PC-3 (cell line): ENCODE measurements at places on chromosomes 7 and 10. TPM values are rescaled to one million over a fixed set of nuclear protein-coding genes. Genes with fewer than 3 reads are reported as not detected.

- DNase-seq: no peak
These were observed 601.4 kb upstream of the IGFBP3 start for GRCh38 chr7:46522354-46522906.

DNA sequence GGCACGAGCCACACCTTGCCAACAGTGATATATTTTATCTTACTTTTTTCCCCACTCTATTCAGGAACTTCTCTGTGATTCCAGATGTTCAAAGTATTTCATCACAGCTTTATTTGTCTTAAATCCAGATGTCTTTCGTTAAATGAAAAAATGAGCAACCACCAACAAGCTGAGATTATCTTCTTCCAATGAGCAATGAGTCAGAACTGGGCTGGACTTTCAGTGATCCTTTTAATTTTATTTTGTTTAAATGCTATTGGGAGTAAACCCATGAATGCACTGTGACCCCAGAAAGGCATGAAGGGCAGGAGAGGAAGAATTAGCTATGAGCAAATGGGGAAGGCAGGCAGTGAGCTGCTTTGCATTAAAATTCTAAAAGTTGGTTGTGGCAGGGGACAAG is 77.6 kb upstream of the IMMP2L start:
- no peak for DNase-seq

DNA sequence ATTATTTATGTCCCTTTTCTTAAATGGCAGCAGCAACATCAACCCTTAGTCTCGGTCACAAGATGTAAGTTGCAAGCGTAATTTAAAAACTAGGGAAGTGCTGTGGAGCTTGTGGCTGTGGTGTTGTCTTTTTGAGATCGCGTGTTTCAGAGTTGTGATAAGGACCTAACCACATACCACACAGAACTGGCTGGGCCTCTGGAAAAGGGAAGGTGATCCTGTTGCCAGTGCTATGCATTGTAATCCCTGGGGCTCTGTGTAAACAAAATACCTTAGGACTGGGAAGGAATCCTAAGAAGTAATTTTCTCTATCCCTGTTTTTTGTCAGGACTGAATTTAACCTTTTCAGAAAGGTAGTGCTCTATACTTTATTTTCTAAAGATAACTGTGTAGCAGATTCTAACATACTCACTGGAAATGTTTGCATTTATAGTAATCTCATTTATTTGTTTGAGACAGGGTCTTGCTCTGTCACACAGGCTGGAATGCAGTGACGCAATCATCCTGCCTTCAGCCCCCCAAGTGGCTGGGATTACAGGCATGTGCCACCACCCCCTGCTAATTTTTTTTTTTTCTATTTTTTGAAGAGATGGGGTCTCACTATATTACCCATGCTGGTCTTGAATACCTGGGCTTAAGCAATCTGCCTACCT is 60.4 kb downstream of the INPP5F start:
- DNase-seq: peak; percentile 32

- DNase-seq: no peak
These were observed 512.0 kb downstream of the TCERG1L start for GRCh38 chr10:130799532-130799931.

DNA sequence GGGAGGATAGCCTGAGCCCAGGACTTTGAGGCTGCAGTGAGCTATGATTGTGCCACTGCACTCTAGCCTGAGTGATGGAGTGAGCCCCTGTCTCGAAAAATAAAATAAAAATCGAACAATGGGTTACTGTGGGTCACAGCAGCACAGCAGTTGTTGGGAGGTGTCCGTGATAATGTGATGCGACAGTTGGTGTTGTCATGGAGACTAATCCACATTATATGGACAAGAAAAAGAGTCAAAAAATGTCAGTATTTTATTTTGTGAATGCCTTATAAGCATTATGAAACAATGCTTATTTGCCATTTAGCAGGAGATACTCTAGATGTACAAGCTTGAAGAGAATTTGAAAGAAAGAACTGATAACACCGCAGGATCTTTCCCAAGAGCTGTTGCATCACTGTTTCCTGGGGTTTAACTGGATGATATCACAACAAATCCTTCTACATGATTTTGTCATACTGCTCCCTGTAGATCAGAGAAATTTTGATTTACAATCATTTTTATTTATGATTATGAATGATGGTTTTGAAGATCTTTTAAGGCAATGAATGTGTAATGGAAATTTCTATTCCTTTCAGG is 195.4 kb downstream of the BAMBI start:
- DNase-seq: no peak

CACNA2D1 gene
- 0.77 and 1.1 TPM in 2 replicates for total RNA-seq

DNA sequence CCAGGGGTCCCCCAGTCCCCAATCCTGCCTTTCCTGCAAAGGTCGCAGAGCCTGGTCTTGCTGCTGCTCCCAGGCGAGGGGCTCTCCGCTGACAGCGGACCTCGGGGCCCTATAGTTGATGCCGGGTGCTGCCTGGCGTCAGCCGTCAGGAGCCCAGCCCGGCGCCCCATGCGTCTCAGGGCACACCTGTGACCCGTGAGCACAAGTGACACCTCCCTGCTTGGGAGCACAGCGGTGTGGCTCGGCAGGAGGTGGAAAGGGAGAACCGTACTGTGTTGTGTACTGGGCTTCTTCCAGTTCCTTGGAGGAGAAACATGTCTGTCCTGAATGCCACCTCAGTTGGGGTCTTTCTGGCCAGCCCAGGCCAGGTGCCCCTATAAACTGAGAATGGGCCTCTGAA is 56.7 kb downstream of the LHPP start:
- no peak for DNase-seq

AGBL3 gene
- 1.9 and 2.5 TPM in 2 replicates for total RNA-seq

DNA sequence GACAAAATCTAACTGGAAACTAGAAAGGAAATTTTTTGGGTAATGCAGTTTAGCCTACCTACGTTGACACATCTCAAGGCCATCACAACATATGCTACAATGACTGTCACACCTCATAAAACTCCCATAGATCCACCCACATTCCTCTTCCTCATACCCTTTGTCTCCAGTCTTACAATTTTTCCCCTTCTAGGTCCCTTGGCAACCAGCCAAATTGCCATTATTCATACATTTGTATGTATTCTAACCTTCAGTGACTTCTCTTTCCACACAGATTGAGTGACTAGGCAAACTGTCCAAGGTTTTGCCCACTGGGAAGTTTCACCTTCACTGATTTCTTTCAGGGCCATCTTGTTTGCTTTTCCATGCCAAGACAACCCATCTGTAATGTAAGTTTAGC is 100.5 kb upstream of the TPK1 start:
- DNase-seq: no peak

DNA sequence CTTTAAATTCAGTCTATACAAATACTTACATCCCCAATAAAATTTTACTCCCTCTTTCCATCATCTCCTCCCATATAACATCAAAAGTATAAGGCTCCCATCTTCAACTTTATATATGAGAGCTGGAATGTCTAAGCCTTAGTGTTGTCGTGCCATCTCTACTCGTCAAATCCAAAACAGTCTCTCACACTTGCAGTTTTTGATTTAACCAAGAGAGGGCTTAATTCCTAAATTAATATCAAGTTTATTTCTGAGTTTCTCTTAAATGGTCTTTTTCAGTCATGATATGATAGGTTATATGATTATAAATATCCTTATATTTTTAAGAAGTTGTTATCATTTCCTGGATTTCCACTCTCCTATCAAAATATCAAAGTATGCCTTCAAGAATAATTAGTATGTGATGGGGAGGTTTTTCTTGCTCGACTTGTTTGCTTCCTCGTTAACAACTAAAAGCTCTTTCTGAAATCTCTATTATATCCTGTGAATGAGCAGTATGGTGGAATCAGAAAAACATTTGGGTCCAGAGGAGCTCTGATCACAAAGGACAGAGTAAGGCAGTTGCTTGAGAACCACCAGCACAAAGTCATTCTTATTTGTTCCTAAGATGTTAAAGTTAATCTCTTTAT is 12.5 kb upstream of the LIPK start:
- DNase-seq: no peak

GRCh38 chr7:20152511-20152910 is 64.7 kb downstream of the MACC1 start:
- peak; percentile 88 for DNase-seq

GRCh38 chr10:104617831-104618230 is 23.3 kb upstream of the SORCS3 start:
- no peak for DNase-seq

DNA sequence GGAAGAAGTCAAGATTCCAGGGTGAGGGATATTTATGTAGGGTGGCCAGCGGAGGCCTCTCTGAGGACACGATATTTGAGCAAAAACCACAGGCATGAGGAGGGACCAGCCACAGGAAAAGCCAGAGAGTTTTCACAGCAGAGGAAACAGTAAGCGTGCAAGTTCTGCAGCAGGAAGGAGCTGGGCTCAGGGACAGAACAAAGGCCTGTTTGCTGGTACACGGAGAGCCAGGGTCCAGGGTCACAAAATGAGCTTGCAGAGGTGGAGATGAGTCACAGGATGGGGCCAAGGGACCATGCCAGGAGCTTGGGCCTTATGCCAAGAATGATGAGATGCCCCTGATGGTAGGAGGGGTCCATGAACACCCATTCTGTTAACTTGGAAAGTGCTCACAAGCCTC is 283.5 kb downstream of the PLXNA4 start:
- peak; percentile 41 for DNase-seq

DNA sequence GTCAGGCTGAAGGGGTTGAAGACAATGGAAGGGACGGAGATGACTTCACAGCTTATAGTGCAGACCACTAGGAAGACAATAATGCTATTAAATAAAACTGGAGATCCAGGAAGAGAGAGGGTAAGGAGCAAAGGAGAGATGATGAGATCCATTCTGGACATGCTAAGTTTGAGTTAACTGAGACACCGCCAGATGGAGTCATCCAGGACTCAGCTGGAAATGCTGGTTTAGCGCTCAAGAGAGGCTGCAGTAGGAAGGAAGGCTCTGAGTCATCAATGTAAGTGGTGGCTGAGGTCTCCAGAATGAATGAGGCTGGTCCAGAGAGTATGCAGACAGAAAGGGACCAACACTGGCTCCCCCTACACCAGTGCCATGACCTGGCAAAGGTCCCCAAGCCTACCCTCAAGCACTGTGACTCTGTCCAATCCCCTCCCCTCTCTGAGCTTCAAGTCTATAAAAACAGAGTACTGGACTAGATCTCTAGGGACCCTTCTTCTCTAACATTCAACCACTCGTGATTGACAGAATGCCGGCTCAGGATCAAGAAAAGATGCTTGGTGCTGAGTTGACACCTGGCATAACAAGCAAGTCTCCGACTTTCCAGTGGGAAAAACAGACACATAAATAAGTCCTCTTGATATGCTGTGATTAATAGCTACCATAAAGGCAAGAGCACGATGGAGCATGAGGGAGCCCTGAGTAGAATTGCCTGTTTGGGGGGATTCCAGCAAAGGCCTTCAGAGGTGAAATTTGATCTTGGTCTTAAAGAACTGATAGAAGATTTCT is 8.9 kb downstream of the GFRA1 start:
- peak; percentile 1 for DNase-seq

DNA sequence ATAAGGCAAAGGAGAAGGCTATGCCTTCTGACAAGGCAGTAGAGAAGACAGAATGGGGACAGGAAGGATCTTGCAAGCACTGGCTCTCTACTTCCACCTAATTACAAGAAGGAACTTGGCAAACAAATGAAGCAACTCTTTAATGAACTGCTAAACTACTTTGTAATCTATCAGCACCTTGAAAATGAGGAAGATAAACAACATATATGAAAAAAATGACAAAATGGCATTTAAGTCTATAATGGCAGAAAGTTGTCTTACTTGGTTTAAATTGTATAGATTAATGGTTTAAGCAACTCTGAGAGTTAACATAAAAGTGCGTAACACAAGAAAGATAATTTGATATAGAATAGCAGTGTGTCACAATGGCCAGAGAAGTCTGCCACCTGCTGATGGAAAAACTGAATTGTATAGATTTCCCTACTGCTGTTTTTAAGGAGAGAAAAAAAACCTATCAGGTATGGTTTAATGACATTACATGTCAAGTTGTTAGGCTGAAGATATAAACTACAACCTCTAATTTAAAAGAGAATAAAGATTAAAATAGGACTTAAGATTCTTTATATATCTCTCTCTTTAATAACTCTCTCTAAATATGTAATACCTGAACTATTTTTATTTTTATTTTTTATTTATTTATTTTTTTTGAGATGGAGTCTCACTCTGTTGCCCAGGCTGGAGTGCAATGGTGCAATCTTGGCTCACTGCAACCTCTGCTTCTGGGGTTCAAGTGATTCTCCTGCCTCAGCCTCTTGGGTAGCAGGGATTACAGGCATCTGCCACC is 11.8 kb downstream of the NT5C3A start:
- DNase-seq: peak; percentile 66

DNA sequence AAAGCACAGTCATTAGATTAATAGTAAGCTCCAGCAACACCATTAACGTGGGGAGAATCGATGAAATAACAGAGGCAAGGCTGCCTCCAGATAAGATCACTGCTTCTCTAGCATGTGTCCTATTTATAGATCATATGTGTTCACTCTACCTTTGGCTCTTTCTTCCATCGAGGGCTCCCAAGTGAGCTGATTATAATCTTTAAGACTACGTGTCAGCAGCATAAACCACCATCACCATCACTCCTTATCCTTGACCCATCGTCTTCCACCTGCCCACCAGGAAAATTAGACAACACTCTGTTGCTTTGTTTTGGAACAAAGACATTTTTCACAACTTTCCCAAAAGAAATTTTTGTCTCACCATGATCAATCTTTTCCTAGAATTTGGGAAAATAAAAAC is 71.2 kb upstream of the CARD11 start:
- no peak for DNase-seq

GPR141 gene
- total RNA-seq: not detected in 2 replicates

DNA sequence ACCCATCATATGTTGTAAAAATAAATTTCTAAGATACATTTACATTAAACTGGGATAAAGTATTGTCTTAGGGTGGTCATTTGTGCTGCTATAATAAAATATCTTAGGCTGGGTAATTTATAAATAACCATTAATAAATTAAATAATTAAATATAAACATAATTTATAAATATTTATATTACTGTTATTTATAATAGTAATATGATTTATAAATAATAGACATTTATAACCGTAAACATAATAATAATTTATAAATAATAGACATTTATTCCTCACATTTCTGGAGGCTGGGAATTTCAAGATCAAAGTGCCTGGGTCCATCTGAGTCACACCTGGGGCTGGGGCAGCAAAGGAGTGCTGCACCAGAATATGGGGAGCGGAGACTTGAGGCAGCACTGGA is 31.1 kb downstream of the ZWINT start:
- no peak for DNase-seq

DNA sequence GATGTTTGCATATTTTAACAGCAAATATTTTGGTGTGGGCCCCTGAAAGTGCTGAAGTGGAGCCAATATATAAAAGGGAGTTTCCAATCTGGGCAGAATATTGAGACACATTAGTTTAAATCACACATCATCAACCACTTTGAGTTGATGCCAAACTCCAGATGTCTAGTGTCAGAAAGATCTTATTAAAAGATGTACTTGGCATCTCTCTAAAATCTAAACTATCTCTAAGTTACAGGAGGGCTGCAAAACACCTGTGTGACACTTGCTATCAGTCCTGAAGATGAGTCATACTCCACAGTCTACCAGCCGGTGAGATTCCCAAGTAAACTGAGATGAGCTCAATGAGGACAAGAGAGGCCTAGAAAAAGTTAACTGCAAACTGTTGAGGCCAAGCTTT is 11.4 kb downstream of the JAZF1 start:
- peak; percentile 40 for DNase-seq

GRCh38 chr7:50771120-50772002 is 11.3 kb downstream of the GRB10 start:
- DNase-seq: no peak
